ENCODE measurements at places on chromosomes 7 and 10.

DNA sequence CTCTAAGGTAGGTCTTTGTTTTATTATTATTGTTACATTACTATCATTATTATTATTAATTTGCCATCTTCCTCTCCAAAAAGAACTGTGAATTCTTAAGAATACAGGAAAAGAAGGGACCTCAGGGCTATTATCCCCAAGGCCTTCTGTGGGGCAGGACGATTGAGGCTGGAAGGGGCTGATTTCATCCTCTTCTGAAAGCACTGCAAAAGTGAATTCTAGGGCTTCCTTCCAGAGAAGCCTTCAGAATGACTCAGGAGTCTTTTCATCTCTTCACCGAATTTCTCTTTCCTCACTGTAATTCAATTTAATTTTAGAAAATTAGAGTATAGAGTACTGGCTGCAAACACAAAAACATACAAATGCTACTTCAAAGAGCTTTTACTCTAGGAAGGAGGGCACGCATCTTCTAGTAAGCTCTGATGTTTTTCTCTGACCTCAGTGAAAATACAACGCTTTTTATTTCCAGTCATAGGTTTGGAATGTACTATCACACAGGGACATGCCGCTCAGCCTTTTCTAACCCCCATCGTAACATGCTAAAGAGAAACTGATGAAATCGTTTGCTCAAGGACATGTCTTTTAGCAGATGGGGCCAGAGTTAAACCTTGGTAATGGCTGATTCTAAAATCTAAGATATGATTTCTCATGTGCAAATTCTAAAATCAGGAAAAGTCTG, 280.2 kb upstream of the PITRM1 start:
- DNase-seq = no peak

GRCh38 chr7:103119791-103120291, 29.1 kb downstream of the NAPEPLD start:
- no peak for DNase-seq

DNA sequence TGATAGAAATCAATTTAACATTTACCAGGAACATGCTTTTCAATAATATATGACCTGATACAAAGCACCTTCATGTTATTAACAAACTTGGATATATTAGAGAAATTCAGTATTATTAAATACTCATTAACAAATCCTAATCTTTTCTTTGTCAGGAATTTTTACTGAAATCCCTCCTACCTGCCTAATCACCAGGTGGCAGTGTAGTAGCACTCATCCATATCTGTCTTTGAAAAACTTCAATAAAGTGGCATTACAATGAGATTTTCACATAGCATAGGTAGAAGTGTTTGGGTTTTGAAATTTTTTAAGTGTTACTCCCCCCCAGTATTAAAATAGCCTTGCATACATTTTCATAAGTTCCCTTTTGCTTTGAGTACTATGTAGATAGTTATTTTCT, 1246.6 kb upstream of the LRRN3 start:
- no peak for DNase-seq

DNA sequence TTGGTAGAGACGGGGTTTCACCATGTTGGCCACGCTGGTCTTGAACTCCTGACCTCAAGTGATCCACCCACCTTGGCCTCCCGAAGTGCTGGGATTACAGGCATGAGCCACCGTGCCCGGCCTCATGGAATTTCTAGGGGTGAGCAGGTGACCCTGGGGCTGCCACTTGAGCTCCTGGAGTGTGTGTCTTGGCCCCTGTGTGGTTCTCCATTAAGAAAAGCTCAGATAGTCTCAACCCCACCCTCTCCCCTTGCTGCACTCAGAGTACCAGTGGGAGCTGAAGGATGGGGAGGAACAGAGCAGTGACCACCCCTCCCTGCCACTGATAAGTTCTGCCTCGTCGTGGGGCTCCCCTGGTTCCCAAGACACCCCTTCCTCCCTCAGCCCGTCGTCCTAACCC, 45.3 kb downstream of the RCC1L start:
- DNase-seq = no peak

DNA sequence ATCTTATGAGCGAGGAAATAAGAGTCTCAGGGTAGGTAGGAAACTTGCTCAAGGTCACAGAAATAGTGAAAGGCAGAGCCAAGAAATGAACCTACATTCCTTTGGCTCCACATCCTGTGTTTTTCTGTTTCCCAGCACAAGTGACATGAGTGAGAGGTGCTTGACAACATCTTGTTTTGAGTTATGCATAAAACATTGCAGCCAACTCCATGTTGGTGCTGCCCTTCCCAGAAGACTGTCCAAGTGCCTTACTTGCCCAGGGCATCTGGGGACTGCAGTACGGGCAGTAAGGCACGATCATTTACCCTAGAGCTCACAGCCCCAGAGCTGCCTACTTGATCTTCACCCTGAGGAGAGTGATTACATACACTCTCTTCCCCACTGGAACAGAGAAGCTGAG, 148.8 kb downstream of the NOC3L start:
- DNase-seq = no peak

DNA sequence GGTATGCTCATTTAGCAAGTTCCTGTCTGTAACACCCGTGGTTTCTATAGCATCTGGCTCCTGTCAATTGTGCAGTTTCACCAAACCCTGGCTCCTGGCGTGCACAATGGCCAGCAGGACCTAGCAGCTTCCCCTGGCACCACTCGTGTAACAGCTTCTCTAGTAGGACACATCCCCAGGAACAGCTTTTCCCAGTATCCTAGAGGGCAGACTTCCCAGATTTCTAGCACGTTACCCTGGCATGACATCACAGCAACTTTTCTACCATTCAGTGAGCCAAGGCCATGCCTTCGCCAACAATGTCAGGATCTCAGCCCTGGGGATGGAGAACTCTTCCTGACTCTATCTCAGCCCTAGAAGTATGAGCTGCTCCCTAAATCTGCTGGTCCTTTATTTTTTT, 6.5 kb downstream of the YME1L1 start:
- DNase-seq = no peak

GRCh38 chr10:24603333-24603732, 120.4 kb downstream of the ARHGAP21 start:
- DNase-seq = no peak

DNA sequence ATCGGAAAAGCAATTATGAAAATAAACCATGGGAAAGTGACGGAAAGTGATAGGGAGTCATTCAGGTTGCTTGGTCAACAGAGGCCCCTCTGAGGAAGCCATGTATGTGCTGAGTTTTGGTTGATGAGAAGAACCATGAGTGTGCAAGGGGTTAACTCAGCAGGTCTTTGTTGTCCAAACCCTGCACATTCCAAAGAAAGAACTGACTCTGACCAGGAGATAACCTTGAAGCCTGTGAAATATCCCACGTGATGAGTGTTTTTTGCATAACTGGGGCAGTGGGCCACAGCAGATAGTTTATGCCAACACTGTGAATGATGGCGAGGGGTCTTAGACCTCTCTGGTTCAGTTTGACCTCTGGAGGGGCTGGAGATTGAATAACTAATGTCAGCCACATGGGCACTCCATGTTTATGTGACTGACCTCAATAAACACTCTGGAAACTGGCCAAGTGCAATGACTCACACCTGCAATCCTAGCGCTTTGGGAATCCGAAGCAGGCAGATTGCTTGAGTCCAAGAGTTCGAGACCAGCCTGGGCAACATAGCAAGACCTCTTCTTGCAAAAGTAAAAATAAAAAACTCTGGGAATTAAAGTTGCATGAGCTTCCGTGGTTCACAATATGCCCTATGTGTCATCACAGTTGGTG, 154.0 kb upstream of the FOXK1 start:
- no peak for DNase-seq

DNA sequence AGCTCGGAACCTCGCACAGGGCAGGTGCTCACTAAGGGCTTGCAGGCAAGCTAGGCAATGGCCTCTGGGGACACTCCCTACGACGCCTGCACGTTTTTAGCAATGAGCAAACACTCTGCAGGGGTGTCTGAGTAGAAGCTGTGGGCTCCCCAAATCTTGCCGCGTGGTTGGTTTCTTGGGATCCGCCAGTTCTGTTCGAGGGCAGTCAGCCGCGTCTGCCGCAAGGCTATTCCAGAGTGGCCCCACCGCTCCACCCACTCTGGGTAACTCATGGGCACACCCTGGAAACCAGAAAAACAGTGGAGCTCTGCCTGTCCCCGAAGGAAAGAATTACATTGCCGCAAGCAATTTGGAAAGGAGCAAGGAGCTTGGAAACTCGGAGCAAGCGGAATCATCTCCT, 189.3 kb upstream of the LYZL2 start:
- DNase-seq = no peak

DNA sequence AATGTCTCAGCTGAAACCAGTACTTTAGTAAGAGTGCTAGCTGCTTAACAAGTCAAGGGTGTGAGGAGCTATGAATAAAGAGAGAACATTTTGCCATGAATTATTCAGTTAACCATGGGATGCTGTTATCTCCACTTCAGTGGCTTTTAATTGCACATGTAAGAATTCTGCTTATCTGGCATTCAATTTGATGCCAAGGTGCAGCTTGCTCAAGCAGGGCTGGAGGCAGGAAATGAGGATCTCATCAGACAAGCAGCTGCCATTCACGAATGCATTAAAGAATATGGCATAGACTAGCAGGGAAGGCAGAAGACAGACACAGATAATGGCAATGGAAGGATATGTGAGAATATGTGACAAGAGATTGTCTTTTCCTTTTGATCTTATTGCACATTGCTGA, 697.8 kb downstream of the NRG3 start:
- DNase-seq = no peak

- no peak for DNase-seq
Observed at GRCh38 chr7:100493476-100494264, 9.9 kb downstream of the NYAP1 start.

DNA sequence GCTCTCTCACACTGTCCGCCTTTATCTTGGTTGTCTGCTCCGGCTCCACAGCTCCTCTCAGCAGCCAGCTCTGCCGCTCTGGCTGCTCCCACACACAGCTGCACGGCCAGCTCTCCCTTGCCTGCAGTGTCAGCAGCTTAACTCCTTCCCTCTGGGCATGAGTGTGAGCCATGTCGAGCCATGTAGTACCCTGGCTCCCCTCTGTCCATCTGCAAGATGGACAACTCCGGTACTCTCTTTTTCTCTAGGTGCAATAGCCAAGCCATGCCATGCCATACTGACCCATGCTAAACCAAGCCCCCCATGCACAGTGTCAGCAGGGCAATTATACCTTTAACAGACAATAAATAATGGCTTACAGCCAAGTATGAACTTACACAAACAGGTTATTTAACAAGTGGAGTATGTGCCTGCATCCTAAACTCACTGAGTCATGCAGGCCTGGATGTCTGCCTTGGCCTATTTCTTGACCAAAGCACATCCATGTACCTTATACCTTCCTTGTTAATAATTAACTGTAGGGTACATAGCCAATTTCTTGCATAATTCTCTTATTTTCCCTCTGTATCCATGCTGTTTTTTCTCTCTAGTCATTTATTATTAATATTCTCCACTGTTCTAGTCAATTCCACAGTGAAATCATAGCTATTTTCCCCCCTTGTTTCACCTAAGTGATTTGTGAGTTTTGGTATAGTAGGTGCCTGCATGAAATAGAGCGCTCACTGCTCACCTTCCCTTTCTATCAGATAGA, 170.9 kb downstream of the CDK14 start:
- DNase-seq = no peak

DNA sequence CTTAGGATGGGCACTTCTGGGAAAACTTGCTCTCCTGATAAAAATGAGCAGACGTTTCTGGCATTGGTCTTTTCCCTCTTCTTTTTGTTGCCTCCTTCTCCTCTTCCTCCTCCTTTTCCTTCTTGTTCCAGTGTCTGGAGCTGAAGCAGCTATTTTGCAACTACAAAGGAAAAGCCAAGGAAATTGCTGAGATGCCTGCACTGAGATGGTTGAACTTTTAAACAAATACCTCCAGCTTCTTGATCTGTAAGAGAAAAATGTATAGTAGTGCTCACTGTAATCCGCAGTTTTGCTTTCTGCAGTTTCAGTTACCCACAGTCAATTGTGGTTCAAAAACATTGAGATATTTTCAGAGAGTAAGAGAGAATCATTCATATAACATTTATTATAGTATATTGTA, 7.5 kb upstream of the SND1 start:
- no peak for DNase-seq

GRCh38 chr10:3990307-3990706, 205.3 kb upstream of the KLF6 start:
- no peak for DNase-seq

DNA sequence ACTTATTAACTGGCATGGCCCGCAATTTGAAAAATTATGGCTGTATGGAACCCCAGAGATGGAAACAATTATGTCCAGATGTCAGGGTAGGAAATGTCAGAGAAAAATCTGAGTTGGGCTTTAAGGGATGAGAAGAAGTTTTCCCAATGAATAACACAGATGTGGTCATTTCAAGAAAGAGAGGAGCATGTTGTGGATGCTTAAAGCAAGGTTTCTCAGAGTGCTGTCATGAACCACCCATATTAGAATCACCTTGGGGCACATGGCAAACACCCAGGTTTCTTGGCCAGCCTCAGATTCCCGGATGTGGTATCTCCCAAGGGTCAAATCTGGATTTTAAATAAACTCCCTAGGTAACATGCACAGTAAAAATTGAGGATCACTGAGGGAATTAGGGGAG, 43.6 kb downstream of the LAMB4 start:
- DNase-seq = no peak

- DNase-seq = no peak
Observed at GRCh38 chr10:103833731-103834365, 21.5 kb downstream of the SH3PXD2A start.

- peak; percentile 38 for DNase-seq
Observed at GRCh38 chr10:18144928-18145327, 4.7 kb downstream of the CACNB2 start.

- DNase-seq = no peak
Observed at GRCh38 chr7:102306916-102307677, 20.4 kb downstream of the SH2B2 start.

DNA sequence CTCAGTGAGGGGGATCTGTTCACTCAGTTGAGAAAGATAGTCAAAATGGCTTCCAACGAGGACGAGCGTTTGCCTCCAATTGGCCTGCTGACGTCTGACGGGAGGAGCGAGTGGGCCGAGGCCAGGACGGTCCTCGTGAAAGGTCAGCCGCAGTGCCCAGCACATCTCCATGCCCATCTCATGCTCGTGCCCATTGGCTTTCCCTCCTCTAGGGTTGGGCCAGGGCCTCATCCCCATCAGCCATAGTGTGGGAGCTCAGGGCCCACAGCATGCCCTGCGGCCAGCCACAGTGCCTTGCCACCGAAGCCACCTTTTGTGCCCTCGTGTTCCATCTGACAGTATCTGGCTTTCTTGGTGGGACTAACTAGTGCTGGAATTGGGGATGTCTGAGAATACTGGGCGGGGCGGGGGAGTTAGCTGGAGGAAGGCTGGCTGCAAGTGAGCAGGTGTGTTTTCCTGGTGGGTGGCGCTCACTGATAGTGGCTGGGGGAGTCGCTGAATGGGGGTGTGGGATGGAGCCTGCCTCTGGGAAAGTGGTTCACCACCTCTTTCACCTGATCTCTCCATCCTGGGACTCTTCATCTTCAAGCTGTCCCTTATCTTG, 13.9 kb downstream of the CHAT start:
- no peak for DNase-seq

GRCh38 chr10:65125212-65125611, 1604.0 kb downstream of the REEP3 start:
- DNase-seq = no peak

- no peak for DNase-seq
Observed at GRCh38 chr7:25503306-25503705, 275.0 kb upstream of the NPVF start.

GRCh38 chr7:98252425-98253054, 508 bp upstream of the TECPR1 start:
- no peak for DNase-seq
